ENCODE measurements at places on chromosomes 4 and X.

DNA sequence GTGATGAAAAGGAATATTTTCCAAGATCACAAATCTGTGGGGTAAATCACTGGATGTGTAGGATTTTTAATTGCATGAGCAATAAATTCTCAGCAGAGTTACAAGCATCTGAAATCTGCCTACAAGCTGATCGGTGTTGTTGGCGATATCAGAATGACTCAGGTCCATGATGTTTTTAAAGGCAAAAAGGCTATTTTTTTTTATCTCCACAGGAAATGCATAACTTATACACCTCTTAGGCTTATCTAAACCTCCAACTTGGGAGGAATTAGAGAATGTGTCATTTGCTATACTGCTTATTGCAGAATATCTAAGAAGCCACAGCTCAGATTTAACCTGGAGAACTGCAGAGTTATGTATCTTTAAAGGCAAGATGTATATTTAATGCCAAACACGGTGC, 61.6 kb downstream of the KIT start:
- DNase-seq, result no peak

DNA sequence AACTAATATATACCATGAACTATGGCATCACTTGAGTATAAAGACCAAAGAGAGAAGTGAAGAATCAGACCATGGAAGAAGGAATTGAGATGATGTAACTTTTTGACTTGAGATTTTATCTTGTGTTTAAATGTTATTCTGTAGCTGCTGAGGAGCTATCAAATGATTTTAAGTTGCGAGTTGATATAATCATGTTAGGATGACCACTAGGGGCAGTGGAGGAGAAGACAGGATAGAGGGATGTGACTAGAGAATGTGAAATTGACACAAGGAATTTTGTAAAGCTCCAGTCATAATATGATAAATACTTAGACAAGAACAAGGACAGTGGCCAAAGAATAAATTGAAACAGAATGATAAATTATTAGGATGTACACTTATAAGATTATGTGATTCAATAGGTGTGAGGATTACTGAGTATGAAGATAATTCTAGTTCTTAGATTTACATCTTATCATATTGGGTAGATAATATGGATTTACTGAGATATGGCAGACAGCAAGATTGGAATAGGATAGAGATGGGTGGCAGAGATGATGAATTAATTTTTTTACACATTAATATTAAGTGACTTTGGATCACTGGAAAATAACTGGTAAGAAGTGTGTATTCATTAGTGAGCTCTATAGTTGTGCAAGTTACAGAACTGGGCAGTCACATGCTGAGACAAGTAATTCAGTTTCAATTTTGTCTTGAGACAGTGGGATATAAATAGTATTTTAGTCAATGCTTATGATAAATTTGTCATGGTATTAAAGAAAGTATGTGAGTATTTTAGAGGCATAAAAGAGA, 816.0 kb upstream of the PCDH10 start:
- DNase-seq, result no peak

GRCh38 chr4:109915385-109916026, 2.8 kb downstream of the EGF start:
- no peak for DNase-seq

DNA sequence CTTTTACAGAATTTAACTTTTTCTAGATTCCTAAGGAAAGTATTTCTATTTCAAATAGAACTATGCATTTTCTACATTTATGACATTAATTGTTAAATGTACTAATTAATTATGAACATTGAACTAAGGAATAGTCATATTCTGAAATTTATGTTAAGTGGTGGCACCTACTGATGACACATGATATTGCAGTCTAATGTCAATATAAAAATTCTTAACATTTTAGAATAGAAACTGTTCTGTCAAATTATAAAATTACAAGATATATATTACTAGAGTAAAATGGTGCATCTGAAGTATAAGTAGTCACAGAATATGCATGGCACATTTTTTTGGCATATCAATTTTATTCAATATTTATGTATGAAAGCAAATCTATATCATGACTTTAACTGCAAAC, 40.2 kb upstream of the NDNF start:
- no peak for DNase-seq

DNA sequence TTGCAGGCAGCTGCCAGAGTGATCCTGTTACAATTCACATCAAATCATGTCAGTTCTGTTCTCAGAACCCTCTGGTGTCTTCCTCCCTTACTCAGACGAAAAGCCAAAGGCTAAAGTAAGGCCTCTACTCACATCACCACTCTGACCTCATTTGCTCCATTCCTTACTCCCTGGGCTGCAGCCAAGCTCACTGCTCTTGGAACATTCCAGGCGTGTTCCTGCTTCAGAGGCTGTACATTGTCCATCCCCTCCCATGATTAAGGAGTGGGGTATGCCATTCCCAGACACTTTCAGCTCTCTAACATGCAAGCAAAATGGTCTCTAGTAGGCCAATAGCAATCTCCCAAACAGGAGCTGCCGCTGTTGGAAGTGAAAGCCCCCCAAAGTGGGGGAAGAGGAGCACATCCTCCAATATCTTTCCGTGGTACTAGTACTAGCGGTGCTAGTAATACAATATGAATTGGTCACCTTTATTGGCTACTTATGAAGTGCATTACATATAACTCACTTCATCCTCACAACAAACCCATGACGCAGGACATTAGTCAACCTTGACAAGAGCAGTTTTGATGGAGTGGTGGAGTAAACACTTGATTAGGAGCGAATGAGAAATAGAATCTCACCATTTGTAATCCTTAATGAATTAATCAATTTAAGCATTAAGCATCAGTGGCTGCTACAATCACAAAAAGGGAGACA, 15.0 kb downstream of the GAB3 start:
- DNase-seq, result no peak

GRCh38 chrX:16188687-16189086, 21.4 kb downstream of the MAGEB17 start:
- no peak for DNase-seq

- DNase-seq, result no peak
These were observed 392.4 kb downstream of the TECRL start for GRCh38 chr4:64016893-64017292.

DNA sequence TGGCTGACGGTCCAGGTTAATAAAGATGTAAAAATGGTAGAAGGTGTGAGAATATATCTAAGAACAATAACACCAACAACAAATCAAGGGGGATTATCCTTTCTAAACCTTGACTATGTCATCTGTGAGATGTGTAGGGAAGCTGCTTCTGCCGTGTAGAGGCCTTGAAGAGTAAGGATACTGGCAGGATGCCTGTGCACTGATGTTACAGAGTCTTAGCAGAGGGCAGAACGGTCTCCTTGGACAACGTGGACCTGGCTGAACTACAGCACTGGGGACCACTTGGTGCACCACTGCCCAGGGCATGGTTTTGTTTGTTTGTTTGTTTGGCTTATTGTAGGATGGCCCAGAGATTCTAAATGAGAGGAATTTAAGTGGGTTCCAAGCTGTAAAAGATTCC, 33.5 kb downstream of the GPAT3 start:
- no peak for DNase-seq

DNA sequence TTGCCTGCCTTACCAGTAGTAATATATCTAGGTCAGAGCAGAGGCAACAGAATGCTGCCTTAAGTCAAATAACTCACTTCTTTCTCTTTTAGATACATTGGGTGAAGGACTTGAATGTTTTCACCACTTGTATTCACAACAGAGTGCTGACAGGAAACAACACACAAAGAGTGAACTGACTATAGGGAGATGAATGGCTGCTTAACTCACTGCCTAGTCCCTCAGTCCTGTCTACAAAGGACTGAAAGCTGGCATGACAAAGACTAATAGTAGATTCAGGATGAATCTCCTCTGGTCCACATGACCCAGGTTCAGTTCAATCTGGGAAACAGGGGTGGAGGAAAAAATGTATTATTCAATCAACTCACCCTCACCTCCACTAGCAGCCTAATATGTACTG, 134.2 kb downstream of the GALNTL6 start:
- DNase-seq, result no peak

- DNase-seq, result peak; percentile 7
These were observed 69.1 kb upstream of the UCP1 start for GRCh38 chr4:140637836-140638235.

DNA sequence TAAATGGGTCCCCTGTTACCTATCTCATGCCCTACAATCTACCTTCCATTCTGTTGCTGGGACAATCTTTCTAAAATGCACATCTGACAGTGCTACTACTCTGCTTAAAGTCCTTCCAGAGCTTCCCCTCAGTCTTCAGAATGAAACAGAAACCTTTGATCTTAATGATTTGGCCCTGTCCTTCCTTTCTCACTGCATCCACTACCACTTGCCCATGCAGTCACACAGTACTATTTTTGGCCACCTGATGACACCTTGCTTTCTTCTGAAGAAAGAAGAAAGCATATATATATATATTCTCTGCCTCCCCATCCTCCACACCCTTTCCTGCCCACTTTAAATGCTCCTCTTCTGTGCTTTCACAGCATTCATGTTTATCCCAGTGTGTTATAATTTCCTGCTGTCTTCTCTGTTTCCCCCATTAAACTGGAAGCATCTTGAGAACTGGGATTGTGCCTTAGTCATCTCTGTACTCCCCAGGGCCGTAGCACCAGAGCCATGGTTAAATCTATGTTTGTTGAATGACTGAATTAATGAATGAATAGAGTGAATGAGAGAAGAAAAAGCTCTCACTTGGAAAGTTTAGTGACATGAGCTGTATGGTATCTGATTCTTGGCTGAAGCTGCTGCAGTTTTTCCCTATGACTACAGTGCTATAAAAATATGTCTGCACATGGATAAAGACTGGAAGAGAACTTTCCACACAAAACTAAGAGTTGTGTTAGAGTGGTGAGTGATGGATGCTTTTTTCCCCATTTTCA, 56.2 kb downstream of the RTL9 start:
- no peak for DNase-seq

- DNase-seq, result no peak
These were observed 64.7 kb upstream of the RPL34 start for GRCh38 chr4:108555701-108556100.

DNA sequence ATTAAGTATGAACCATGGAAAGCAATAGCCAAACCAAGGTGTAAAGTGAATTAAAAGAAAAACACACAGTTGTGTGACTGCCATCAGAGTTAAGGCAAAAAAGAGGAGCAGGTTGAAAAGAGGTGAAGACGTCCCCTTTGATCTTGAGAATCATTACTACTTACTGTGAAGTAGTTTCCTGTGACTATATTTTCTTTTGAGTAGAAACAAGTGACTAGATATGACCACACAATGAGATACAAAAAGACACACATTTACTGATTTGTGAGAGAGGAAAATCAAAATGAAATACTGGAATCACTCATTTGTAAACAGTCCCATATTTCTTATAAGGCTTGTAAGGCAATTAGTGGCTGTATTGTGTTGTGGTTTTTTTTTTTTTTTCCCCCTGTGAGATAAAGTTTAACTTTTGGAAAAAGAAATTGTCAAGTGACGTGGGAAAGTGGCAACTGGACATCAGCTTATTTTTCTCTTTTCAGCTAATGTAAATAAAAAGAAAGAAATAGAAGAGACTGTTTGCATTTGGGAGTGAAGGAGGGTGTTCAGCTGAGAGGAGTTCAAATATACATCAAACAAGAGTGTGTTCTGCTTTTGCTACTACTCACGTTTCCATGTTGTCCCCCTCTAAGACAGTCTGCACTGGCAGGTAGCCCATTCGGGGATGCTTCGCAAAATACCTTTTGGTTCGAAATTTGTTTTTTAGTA, 106.4 kb upstream of the FTHL17 start:
- DNase-seq, result no peak

GRCh38 chrX:3576886-3577501, 136.5 kb downstream of the PRKX start:
- no peak for DNase-seq

- no peak for DNase-seq
These were observed 74.5 kb upstream of the QRFPR start for GRCh38 chr4:121455285-121455684.

- no peak for DNase-seq
These were observed 64.5 kb downstream of the TEC start for GRCh38 chr4:48205107-48205506.

- DNase-seq, result no peak
These were observed 190.0 kb upstream of the AR start for GRCh38 chrX:67353651-67354370.

DNA sequence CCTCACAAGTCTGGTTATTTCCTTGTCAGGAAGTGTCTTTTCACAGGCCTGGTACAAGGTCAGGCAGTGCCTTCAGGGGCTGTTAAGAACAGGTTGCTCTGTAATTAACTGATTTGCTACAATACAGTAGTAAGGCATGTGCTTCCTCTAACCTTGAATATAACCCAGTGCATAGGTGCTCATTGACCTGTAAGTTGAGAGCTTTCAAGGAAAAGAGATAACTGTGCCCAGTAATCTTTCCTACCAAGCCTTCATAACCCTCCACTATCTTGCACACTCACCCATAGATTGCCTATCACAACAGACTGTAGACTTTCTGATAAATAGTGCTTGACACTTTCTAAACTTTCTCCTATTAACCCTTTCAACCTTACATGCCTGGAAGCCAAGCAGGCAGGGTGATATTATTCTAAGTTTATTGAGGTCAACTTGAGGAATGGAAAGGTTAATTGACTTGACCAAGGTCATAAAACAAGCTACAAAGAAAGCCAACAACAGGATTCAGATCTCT, 148.1 kb downstream of the PPARGC1A start:
- no peak for DNase-seq

GRCh38 chrX:110311437-110312230, 6.3 kb downstream of the AMMECR1 start:
- DNase-seq, result no peak

GRCh38 chrX:14528629-14529289, 577 bp upstream of the GLRA2 start:
- DNase-seq, result peak; percentile 1

- DNase-seq, result no peak
These were observed 143.1 kb downstream of the RBM47 start for GRCh38 chr4:40486534-40486933.

DNA sequence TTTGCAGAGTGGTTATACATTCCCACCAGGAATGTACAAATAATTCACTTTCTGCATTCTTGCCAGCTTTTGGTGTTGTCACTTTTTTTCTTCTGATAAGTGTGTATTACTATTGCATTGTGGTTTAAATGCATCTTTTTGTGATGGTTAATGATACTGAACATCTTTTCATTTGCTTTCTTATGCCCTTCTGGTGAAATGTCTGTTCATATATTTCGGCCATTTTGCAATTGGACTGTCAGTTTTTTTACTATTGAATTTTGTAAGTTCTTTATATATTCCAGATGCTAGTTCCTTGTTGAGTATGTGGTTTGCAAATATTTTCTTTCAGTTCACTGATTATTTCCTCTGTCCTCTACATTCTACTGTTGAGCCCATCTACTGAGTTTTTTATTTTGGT, 19.4 kb upstream of the BMP2K start:
- no peak for DNase-seq

DNA sequence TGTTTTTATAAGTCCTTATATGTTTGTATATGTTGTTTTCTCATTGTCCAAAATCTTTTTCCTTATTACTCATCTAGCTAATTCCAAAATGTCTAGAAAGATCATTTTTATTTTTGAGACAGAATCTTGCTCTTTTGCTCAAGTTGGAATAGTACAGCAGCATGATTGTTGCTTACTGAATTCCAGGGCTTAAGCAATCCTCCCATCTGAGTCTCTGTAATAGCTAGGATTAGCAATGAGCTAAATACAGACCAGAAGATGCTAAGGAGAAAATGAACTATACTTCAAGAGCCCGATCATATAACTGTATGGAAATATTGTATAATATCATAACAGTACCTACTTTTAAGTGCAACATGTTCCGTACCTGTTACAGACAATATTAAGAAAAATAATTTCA, 1027.0 kb downstream of the STIM2 start:
- no peak for DNase-seq

- no peak for DNase-seq
These were observed 36.1 kb downstream of the DMD start for GRCh38 chrX:33175201-33175600.

- no peak for DNase-seq
These were observed 244.6 kb upstream of the FTHL17 start for GRCh38 chrX:31316340-31316991.

Measured in substantia nigra (tissue), 51 donors.